Psoas muscle (tissue), 8 donors: ENCODE measurements at places on chromosomes 3 and 15. TPM values are rescaled to one million over a fixed set of nuclear protein-coding genes. Genes with fewer than 3 reads are reported as not detected.

PLA1A gene
- 2.5 TPM for polyA plus RNA-seq

FOXL2 gene
- not detected for polyA plus RNA-seq

SLC22A14 gene
- 0.26 TPM for polyA plus RNA-seq

AGTR1 gene
- polyA plus RNA-seq: 5.7 TPM

PLAAT1 gene
- polyA plus RNA-seq: 21.4 TPM

IL16 gene
- polyA plus RNA-seq: 1.2 TPM

PPARG gene
- 3.5 TPM for polyA plus RNA-seq

DZIP1L gene
- polyA plus RNA-seq: 0.22 TPM

CFAP20DC gene
- 0.03 TPM for polyA plus RNA-seq

GOLGA8T gene
- polyA plus RNA-seq: not detected

AADACL2 gene
- 0.04 TPM for polyA plus RNA-seq

UPK1B gene
- polyA plus RNA-seq: 0.03 TPM

STRA6 gene
- polyA plus RNA-seq: 0.05 TPM

ERC2 gene
- not detected for polyA plus RNA-seq

CPNE9 gene
- 0.05 TPM for polyA plus RNA-seq

ZNF774 gene
- polyA plus RNA-seq: 7.9 TPM

IL20RB gene
- polyA plus RNA-seq: 0.66 TPM

GABRB3 gene
- 0.14 TPM for polyA plus RNA-seq

IQGAP1 gene
- polyA plus RNA-seq: 37.7 TPM

GNB5 gene
- polyA plus RNA-seq: 0.86 TPM

MAPKAPK3 gene
- 328 TPM for polyA plus RNA-seq

ZBTB20 gene
- polyA plus RNA-seq: 3.4 TPM

BAHD1 gene
- polyA plus RNA-seq: 14.6 TPM

CCDC50 gene
- polyA plus RNA-seq: 15.4 TPM

LMAN1L gene
- not detected for polyA plus RNA-seq

PLXND1 gene
- 15.5 TPM for polyA plus RNA-seq

ITGB5 gene
- polyA plus RNA-seq: 28.2 TPM

PARP3 gene
- polyA plus RNA-seq: 5.2 TPM

CAPN7 gene
- polyA plus RNA-seq: 15.2 TPM

ABCC5 gene
- polyA plus RNA-seq: 70.9 TPM

XCR1 gene
- 0.01 TPM for polyA plus RNA-seq

ADPGK gene
- polyA plus RNA-seq: 14.2 TPM

PTPRG gene
- 4.5 TPM for polyA plus RNA-seq

CCDC13 gene
- polyA plus RNA-seq: 0.30 TPM

KCNAB1 gene
- 1.1 TPM for polyA plus RNA-seq

KNL1 gene
- 0.03 TPM for polyA plus RNA-seq

CPEB1 gene
- polyA plus RNA-seq: 1.3 TPM

TCTA gene
- polyA plus RNA-seq: 13.8 TPM

GATA2 gene
- polyA plus RNA-seq: 4.2 TPM

CGNL1 gene
- polyA plus RNA-seq: 0.20 TPM

TICRR gene
- not detected for polyA plus RNA-seq

SI gene
- 0.01 TPM for polyA plus RNA-seq

OR5K2 gene
- not detected for polyA plus RNA-seq

CLK3 gene
- polyA plus RNA-seq: 51.6 TPM

CCDC80 gene
- polyA plus RNA-seq: 4.6 TPM

CCDC39 gene
- polyA plus RNA-seq: 0.03 TPM

GTPBP8 gene
- polyA plus RNA-seq: 41.9 TPM

IMPG2 gene
- 0.09 TPM for polyA plus RNA-seq

NOX5 gene
- polyA plus RNA-seq: 0.03 TPM

CPNE4 gene
- not detected for polyA plus RNA-seq

UBAP1L gene
- 0.79 TPM for polyA plus RNA-seq

ACSBG1 gene
- 0.59 TPM for polyA plus RNA-seq

PLSCR5 gene
- not detected for polyA plus RNA-seq
